ENCODE measurements at places on chromosomes 6 and 20. TPM values are rescaled to one million over a fixed set of nuclear protein-coding genes. Genes with fewer than 3 reads are reported as not detected.

Gene TUBB2B
- total RNA-seq: 41.7 TPM

- H3K4me3 ChIP-seq: no peak overlapping the region
- H3K4me1 ChIP-seq: peaks cover 2% of the 10 kb centered on the region
- DNase-seq: no peak
Observed at GRCh38 chr6:106158816-106159215, 72.7 kb downstream of the PRDM1 start.

GRCh38 chr6:145257704-145258103, 477.6 kb downstream of the EPM2A start:
- no peaks in the 10 kb centered on the region for H3K36me3 ChIP-seq
- no peak overlapping the region for H3K27ac ChIP-seq
- DNase-seq: no peak
- H3K4me1 ChIP-seq: no peaks in the 10 kb centered on the region
- H3K27me3 ChIP-seq: no peaks in the 10 kb centered on the region

DNA sequence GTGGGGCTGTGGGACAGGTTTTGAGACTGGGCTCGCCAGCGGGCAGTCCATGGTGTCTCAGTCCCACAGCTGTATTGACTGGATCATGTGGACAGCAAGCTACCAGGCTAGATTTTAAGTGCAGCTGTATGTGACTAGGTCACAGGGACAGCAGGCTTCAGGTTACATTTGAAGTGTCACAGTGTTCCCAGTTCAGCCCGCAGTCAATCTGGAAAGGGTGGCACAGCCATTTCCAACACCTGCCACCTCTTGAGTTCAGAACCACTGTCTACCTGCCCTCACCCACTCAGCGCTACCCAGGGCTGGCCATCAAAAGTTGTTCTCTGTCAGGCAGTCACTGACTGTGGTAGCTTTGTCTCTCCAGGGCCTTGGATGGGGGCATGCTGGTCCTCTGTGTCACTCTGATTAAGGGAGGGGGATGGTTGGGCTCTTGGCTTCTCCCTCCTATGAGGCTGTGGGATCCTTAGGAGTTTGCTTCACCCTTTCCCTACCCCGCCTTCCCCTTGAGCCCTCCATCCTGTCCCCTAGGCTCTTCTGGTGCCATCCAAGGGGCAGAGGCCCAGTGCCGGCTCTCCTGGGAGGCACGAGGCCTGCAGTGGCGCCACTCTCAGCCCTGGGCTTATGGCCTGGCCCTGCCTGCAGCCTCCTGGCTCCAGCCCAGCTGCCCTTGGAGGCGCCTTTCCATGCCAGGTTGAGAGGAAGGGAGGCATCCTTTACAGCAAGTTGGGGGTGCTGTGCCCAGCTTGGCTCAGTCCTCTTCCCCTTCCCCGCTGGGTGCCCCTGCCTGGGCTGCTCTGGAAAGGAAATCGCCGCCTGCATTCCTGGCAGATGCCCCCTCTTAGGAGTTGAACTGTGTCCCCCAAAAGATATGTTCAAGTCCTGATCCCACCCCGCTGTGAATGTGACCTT, 44.9 kb downstream of the PNLDC1 start:
- H3K27me3 ChIP-seq: no peaks in the 10 kb centered on the region
- no peak overlapping the region for H3K4me3 ChIP-seq
- H3K27ac ChIP-seq: no peak overlapping the region
- no peaks in the 10 kb centered on the region for H3K36me3 ChIP-seq
- no peak for DNase-seq

- H3K4me3 ChIP-seq: no peak overlapping the region
- no peak overlapping the region for H3K27ac ChIP-seq
- no peaks in the 10 kb centered on the region for H3K36me3 ChIP-seq
- H3K27me3 ChIP-seq: no peaks in the 10 kb centered on the region
- H3K4me1 ChIP-seq: no peaks in the 10 kb centered on the region
Observed at GRCh38 chr6:44036699-44037101, 90.6 kb downstream of the MRPL14 start.

DNA sequence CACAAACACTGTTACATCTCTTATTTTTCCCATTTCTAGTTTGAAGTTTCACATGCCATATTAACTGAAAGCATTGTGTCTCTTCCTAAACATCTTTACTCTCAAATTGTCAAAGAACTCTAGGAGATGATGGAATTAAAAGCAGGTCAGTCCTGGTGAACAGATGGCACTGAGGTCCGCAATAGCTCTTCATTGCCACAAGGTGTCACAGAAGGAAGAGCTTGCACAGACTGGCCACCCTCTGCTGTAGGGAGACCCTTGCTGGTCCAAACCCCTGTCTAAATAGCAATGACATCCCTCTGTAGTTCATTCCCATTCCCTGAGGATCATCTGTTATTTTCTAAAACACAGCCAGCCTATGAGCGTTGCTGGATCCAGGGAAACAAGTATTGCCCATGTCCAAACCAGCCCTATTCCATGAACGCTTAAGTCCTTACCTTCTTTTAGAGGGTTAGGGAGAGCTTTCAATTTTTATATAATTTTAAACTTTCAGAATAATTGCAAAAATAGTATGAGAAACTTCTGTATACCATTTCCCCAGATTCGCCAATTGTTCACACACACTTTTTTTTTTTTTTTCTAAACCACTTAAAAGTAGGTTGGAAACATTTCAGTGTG, 10.1 kb upstream of the HDAC2 start:
- no peaks in the 10 kb centered on the region for H3K27me3 ChIP-seq
- H3K4me3 ChIP-seq: no peak overlapping the region
- H3K4me1 ChIP-seq: peaks cover 6% of the 10 kb centered on the region
- no peaks in the 10 kb centered on the region for H3K36me3 ChIP-seq

Gene ADGB
- not detected for total RNA-seq

Measured in tibial nerve (tissue), 4 donors.